H1 (cell line): ENCODE measurements at places on chromosomes 2 and 18. TPM values are rescaled to one million over a fixed set of nuclear protein-coding genes. Genes with fewer than 3 reads are reported as not detected.

GRCh38 chr18:75454022-75454795 lies 26.7 kb upstream of the SMIM21 start:
- DNase-seq: no peak

DNA sequence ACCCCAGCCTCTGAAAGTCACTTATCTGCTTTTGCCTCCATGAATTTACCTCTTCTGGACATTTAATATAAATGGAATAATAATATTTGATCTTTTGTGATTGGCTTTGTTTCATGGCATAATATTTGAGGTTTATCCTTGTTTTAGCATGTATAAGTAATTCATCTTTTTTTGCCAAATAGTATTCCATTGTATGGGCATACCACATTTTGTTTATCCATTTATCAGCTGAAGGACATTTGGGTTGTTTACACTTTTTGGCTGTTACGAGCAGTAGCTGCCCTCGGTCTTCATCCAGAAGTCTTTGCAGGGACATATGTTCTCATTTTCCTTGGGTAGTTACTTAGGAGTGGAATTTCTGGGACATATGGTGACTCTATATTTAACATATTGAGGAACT lies 53.0 kb upstream of the SMIM21 start:
- DNase-seq: no peak

GRCh38 chr2:131034122-131035051 lies 58.9 kb downstream of the FAM168B start:
- no peak for DNase-seq

DNA sequence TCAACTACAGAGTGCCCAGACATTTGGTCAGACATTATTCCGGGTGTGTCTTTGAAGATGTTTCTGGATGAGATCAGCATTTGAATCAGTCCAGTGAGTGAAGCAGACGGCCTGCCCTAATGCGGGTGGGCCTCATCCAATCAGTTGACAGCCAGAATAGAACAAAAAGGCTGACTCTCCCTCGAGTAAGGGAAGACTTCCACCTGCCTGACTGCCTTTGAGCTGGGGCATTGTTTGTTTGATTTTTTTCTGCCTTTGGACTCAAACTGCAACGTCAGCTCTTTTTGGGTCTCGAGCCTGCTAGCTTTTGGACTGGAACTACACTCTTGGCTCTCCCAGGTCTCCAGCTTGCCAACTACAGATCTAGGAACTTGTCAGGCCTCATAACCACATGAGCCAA lies 111.7 kb upstream of the AGAP1 start:
- DNase-seq: no peak

- DNase-seq: no peak
Measured at GRCh38 chr2:150143087-150143536, 344.4 kb downstream of the RND3 start.

DNA sequence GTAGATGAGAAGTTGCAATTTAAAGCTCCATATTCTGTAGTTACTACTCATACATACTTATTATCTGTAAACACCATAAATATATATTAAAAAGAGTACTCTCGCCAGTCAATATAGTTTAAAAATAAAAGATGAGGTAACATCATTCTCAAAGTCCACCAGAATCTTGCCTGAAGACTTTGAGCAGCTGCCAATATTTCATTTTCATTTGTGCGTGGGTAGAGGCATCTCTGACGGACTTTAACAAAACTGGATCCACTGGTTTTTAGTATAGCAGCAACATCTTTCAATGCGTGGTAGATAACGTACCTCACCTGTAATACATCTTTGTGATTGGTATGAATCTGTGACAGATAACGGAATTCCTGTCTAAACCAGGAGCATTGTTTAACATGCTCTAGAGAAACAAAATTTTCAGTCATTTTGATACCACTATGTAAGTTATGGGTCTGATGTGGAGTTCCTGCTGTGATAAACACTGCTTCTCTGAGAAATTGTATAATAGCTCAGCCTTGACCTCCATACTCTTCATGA lies 45.0 kb downstream of the WDR75 start:
- DNase-seq: no peak

Gene TMEM87B
- total RNA-seq: 7.2 and 9.6 TPM in 2 replicates

Gene AMER3
- 0.19 and 0.55 TPM in 2 replicates for total RNA-seq
